Skin of body (tissue), 3 donors: ENCODE measurements at places on chromosomes 6 and 20. TPM values are rescaled to one million over a fixed set of nuclear protein-coding genes. Genes with fewer than 3 reads are reported as not detected.

Gene SLC44A4
- 0.10 TPM for total RNA-seq

Gene BTNL2
- not detected for total RNA-seq

Gene ENPP5
- 0.99 TPM for total RNA-seq

Gene GNAS-AS1
- total RNA-seq, result 1.3 TPM

Gene PRSS35
- 4.4 TPM for total RNA-seq

Gene SAPCD1
- total RNA-seq, result 3.9 TPM

Gene TRERF1
- total RNA-seq, result 6.2 TPM

Gene SNTA1
- 8.7 TPM for total RNA-seq

Gene SLC35B3
- total RNA-seq, result 18.9 TPM

Gene ABHD12
- total RNA-seq, result 22.6 TPM
